Fibroblast of skin of scalp (primary cell): ENCODE measurements at places on chromosomes 4 and X.

DNA sequence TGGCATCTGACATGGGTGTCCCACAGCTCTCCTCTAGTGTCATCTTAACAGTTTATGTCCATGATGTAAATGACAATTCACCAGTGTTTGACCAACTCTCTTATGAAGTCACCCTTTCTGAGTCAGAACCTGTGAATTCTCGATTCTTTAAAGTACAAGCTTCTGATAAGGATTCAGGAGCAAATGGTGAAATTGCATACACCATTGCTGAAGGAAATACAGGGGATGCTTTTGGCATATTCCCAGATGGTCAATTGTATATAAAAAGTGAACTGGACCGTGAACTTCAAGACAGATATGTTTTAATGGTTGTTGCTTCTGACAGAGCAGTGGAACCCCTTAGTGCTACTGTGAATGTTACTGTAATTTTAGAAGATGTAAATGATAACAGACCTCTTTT lies 4.6 kb downstream of the FAT4 start:
- DNase-seq, result no peak

GRCh38 chr4:97994765-97995465 lies 148.4 kb downstream of the STPG2 start:
- DNase-seq, result no peak

DNA sequence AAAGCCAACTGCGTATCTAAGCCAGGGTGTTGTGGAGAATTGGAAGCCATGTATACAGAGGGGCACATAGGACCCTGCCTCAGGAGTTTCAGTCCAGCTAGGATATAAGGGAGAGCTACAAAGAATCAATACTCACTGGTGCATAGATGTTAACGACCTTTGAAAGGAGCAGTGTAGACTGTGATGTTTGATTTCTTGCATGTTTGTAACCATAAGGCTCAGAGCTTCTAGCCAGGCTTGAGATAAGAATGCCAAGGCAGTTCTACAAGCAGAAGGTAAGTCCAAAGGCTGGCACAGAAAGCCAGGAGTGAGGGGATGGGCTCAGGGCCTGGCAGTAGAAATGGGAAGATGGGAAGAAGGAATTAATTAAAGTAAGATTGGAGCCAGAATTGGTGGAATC lies 75.7 kb downstream of the CC2D2A start:
- DNase-seq, result no peak

GRCh38 chrX:63661676-63662075 lies 123.3 kb downstream of the ARHGEF9 start:
- peak; percentile 45 for DNase-seq

DNA sequence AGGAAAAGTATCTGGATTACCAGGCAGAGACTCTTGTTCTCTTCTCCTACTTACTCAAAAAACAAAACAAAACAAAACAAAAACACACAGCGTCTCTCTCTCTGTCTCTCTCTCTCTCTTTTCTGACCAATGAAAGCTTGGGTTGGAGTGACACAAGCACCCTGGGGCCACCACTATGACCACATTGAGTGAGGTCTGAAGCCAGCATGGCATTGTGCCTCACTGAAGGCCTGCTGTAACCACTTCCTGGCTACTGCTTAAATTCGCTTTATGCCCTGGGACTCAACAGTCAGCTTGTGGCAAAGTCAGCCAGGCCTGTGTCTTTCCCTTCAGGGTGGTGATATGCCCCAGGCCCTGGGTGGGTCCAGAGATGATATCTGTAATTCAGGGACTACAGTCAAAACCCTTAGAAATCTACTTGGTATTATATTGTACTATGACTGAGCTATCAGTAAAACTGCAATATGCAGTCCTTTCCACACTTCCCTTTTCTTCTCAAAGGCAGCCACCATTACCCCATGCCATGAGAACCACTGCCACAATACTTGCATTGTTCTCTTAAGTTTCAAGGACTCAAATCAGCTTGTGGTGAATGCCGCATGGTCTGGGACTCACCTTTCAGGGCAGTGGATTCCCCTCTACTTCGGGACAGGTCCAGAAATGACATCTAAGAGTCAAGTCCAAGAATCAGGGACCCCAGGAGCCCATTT lies 606.8 kb upstream of the KLHL4 start:
- no peak for DNase-seq

- DNase-seq, result no peak
Measured at GRCh38 chrX:107845625-107846024, 20.0 kb downstream of the MID2 start.

- DNase-seq, result no peak
Measured at GRCh38 chr4:155510771-155511170, 134.0 kb upstream of the MAP9 start.

DNA sequence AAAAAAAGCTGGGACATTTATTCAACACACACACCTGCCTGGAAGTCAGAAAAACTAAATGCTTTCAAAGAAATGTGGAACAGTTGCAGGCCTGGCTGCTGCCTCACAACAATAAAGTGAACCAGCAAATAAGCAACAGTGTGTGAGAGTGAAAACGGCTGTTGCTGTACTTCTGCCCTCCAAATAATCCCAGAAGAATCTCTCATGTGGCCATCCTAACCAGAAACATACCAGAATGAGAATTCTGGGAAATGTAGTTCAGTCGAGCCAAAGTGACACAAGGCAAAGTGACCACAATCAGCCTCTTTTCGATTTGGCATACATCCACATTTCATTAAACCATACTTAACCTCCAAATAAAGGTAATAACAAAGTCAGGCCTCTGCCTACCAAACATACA lies 204.5 kb downstream of the SLC7A11 start:
- DNase-seq, result peak; percentile 75

- DNase-seq, result peak; percentile 19
Measured at GRCh38 chr4:151921811-151922210, 161.0 kb upstream of the GATB start.

- DNase-seq, result no peak
Measured at GRCh38 chrX:155951237-155951789, 46.2 kb upstream of the IL9R start.

DNA sequence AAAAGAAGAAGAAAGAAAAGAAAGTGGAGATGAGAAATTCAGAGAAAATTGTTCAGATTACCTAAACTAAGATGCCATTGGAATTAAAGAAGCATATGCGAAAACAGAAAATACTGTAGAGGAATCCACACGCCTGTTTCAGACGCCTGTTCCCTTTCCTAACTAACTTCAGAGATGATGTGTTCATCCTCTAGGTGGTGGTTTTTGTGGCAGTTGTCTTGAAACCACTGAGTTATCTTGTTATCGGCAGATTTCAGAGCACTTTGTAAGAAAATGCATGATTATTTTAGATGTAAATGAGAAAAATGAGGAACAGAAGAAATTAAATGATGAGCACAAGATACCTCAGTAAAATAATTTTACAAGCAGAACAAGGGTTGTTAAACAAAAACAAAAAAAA lies 48.3 kb downstream of the FUNDC1 start:
- DNase-seq, result no peak

DNA sequence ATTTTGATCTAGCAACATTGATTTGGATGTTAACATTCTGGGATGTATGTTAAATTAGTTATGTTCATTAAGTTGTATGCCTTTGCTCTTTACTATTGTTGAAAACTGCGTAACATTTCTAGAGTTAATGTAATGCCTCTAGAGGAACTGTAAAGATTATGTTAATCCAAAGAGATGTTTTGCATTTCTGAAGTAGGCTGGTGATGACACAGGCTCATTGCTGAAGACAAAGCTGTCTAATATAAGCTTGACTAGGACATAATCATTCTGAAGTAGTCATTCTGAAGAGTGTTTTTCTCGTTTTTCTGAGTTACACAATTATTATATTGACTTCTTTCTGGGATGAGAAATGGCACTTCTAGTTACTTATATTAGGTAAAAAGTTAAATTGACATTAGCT lies 72.9 kb downstream of the LRP2BP start:
- no peak for DNase-seq

GRCh38 chr4:99625369-99625768 lies 32.3 kb downstream of the C4orf54 start:
- DNase-seq, result no peak

GRCh38 chr4:93879919-93880318 lies 51.4 kb downstream of the ATOH1 start:
- no peak for DNase-seq

- DNase-seq, result no peak
Measured at GRCh38 chr4:36273276-36273675, 8.1 kb upstream of the DTHD1 start.

- DNase-seq, result no peak
Measured at GRCh38 chrX:55480390-55481062, 9.1 kb downstream of the USP51 start.

GRCh38 chr4:37948542-37948941 lies 11.7 kb upstream of the PTTG2 start:
- no peak for DNase-seq

- DNase-seq, result no peak
Measured at GRCh38 chr4:52619591-52619931, 39.5 kb downstream of the USP46 start.

DNA sequence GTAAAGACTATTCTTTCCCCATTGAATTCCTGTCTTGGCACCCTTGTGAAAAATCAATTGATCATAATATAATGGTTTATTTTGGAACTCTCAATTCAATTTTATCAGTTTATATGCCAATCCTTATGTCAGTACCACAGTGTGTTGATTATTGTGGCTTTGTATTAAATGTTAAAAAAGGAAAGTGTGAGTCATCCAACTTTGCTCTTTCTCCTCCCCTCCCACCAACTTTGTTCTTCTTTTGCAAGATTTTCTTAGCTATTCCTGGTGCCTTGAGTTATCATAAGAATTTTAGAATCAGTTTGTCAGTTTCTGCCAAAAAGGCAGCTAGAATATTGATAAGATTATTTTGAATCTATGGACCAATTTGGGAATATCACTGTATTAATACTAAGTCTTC lies 11.2 kb upstream of the RNF175 start:
- no peak for DNase-seq

DNA sequence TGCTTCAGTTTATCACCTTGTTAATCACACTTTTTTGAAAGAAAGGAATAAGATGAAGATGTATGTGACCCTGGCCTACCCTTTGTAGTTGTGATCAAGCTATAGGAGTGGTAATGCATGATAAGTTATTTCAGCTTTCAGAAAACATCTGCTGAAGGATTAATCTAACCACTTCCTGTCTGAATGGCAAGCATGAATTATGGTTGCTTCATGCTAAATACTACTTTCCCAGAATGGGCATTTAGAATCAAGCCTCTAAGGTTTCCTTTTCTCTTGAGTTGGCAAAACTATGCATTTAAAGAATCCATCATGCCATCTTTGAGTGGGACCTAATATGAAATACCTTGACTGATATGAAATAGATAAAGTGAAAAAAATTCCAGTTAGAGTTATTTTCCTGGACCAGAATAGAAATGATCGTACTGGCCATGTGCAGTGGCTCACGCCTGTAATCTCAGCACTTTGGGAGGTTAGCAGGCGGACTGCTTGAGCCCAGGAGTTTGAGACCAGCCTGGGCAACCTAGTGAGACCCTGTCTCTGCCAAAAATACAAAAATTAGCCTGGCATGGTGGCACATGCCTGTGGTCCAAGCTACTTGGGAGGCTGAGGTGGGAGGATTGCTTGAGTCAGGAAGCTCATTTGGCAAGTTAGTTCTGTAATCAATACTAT lies 59.1 kb downstream of the ANXA3 start:
- DNase-seq, result peak; percentile 70

DNA sequence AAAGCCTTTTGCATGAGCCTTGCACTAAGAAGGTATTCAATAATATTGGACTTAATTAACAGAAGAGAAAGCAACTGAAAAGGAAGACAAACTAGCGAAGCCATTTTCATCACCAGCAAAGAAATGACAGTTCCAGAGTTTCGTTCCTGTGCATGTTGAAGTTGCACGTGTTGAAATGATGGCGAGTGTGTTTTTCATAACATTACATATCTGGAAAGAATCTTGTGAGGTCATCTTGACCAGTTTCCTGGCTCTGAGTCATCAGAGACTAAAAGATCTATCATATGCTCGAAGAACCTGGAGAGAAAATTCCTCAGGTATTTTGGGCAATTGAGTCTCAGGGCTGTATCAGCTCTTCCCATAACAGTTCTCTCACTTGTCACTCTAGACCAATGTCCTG lies 106.2 kb upstream of the MAML3 start:
- DNase-seq, result peak; percentile 74

DNA sequence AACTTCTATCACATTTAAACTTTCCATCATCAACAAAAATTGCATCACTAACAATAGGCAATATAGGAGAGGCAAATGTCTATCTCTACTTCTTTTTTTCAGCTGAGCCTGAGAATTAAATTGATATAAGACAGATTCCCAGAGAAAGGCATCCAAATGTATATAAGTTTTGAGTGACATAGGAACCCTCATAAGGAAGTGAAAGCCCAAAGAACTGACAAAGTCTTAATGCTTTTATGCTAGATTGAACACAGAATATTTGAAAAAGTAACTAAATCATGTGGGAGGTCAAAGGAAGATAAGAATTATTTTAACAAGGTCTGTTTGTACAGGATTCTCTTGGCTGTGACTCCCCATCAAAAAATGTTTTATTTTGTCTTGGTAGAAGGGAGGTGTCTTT lies 714.9 kb downstream of the GRXCR1 start:
- DNase-seq, result no peak

DNA sequence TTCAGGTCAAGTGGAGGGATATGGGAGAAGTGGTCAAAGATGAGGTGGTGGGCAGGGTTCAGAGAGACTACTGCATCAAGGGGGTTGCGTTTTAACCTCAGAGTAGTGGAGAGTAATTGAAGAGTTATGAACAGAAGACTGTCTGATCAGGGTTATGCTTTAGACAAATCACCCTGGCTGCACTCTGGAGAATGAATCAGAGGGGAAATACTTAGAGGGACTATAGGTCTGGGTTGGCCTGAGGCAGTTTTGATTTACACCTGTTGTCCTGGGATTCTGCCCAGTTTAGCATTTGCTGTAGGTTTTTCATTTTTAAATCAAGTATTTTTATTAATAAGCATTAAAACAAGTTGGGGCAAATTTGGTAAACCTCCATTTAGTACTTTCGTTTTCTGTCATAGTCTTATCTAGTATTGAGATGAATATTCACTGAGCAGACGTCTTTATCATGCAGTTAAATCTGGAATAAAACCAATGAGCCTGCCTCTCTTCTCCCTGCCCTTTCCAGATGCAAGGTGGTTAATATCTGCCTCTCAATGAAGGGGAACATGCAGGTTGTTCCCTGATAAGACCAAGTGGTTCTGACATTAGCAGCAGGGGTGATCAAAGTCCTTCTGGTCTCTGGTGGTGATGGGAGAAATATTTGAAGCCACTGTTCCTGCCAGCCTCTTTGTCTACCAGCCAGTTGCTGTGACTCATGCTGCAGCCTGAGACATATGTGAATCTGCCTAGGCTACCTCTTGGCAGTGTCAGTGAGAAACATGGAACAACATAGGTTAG lies 116.0 kb upstream of the RPS6KA3 start:
- DNase-seq, result no peak

- DNase-seq, result no peak
Measured at GRCh38 chr4:129335276-129335675, 239.3 kb downstream of the C4orf33 start.
